Stimulated activated naive CD4-positive, alpha-beta T cell treated with Interleukin-2 at 50 U/mL for 16 hours (primary cell): ENCODE measurements at places on chromosomes 5 and 9.

GRCh38 chr9:79129865-79130480 lies 441.8 kb upstream of the TLE4 start:
- no peak for DNase-seq

DNA sequence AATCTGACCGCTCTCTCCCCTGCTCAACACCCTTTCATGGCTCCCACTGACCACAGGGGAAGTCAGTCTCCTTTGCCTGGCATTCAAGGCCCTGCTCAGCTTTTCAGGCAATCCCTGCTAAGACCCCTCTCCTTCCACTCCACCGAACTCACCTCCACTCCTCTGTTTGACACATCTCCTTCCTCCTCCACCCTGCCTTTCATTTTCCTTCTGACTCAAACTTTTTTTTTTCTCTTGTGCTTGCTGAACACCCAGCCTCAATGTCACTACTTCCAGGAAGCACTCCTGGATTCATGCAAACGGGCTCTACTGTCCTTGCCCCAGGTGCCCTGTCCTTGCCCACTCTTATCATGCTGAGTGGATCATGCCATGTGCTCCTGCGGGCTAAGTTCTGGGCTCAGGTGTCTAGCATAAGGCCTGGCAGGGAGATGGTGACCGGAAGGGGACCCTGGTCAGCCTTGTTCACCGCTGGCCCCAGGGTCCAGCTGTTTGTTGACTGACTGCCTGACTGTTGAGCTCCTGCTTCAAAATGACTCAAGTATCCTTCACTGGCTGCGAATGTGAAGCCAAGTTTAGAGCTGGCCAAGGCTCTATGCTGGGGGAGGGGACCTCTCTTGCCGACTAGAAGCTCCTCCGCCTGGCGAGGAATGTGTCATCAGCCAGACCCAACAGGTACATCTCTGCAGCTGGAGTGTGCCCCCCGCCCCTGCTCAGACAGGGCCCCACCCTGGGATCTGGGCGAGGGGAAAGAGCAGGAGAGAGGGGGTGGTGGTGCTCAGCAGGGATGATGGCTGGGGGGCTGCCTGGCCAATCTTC lies 6.2 kb downstream of the NR5A1 start:
- DNase-seq, result no peak

GRCh38 chr9:68746525-68746924 lies 41.5 kb downstream of the PIP5K1B start:
- DNase-seq, result no peak

GRCh38 chr9:567128-567746 lies 274.3 kb upstream of the DMRT1 start:
- DNase-seq, result no peak

GRCh38 chr5:125220284-125220683 lies 473.8 kb upstream of the ZNF608 start:
- no peak for DNase-seq

- DNase-seq, result no peak
These were observed 219.3 kb downstream of the SMARCA2 start for GRCh38 chr9:2234371-2234893.
